ENCODE measurements at places on chromosomes 5 and 9. TPM values are rescaled to one million over a fixed set of nuclear protein-coding genes. Genes with fewer than 3 reads are reported as not detected.

Gene TTC16
- total RNA-seq = not detected

Gene LCN6
- total RNA-seq = not detected

Gene CCL27
- total RNA-seq = not detected

Gene FASTKD3
- 5.8 TPM for total RNA-seq

Gene ROPN1L
- 0.13 TPM for total RNA-seq

Measured in bronchial epithelial cell (primary cell).